ENCODE measurements at places on chromosomes 4 and X. TPM values are rescaled to one million over a fixed set of nuclear protein-coding genes. Genes with fewer than 3 reads are reported as not detected.

The FDCSP gene
- total RNA-seq = not detected

GRCh38 chr4:143054971-143055370 is 129.7 kb upstream of the USP38 start:
- H3K27ac ChIP-seq = no peak overlapping the region
- no peak for DNase-seq
- H3K4me3 ChIP-seq = no peak overlapping the region
- no peaks in the 10 kb centered on the region for H3K36me3 ChIP-seq

The LCORL gene
- 15.9 TPM for total RNA-seq

DNA sequence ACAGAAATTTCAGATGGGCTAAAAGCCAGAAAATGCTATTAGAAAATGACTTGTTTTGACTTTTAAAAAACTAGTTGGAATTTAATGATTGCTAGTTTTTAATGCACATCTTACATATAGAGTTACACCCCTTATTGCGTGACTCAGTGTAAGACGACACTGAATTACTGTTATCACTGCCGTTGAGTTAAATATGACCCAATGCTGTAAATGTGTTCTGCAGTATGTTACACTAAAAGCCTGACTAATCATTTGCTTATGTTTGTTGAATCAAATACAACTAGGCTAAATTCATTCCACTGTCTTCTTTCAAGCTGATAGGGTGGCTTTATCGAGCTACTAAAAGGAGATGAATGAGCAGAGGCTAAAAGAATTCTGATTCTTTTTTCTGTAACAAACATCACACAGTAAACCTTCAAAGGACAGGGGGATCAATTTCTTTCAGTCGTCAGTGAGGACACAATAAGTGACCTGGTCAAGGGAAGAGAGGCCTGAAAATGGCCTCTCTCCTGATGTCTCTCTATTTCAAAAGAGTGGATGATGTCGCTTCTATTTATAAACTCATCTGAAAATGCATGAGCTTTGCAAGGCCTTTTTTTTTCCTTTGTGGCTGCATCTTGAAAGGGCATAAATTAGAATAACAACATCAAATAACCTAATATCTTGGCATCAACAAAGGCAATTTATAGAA is 142.2 kb upstream of the KCNIP4 start:
- peaks cover 2% of the 10 kb centered on the region for H3K4me1 ChIP-seq
- no peak overlapping the region for H3K27ac ChIP-seq
- H3K27me3 ChIP-seq = no peaks in the 10 kb centered on the region
- H3K36me3 ChIP-seq = no peaks in the 10 kb centered on the region
- no peak overlapping the region for H3K4me3 ChIP-seq

DNA sequence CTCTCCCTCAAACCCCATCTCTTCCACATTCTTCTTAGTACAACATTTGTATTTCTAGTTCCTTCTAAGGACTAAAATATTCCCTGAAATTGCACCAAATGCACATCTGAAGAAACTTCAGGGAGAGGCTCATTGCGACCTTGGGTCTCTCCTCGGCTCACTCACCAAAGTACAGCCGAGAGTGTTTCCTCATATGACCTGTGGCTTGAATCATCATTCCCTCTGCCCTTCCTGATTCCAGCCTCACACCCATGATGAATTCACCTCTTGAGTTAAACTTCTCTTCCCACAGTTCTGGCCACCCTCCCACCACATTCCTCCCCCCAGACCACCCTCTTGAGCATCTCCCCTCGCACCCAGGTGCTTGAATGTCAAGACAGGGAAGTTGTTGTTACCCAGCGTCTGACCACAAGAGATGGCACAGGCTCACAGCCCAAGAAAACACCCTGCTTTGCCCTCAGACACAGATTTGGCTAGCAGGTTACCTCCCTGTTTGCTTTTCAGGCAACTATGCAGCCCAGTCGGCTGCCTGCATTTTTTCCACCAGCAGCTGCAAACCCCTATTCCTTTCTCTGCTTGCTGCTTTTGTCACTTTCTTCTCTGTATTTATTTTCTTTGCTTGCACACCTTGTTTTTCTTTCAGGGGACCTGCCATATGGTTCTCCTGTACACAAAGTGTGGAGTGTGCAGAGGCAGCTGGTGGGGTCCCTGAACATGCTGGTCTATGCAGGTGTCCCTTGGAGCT is 214.8 kb downstream of the SPATA18 start:
- DNase-seq = no peak
- no peak overlapping the region for H3K4me3 ChIP-seq
- H3K36me3 ChIP-seq = no peaks in the 10 kb centered on the region
- H3K27ac ChIP-seq = no peak overlapping the region

The CD38 gene
- total RNA-seq = under 0.01 TPM

- peak overlapping the region; percentile 3 for H3K27ac ChIP-seq
- H3K4me1 ChIP-seq = peaks cover 15% of the 10 kb centered on the region
- H3K36me3 ChIP-seq = no peaks in the 10 kb centered on the region
- no peak overlapping the region for H3K4me3 ChIP-seq
Measured at GRCh38 chrX:22399437-22400192, 126.9 kb downstream of the CBLL2 start.

GRCh38 chr4:57137261-57137660 is 27.1 kb upstream of the IGFBP7 start:
- H3K4me3 ChIP-seq = no peak overlapping the region
- no peak for DNase-seq
- peaks cover 19% of the 10 kb centered on the region for H3K4me1 ChIP-seq
- H3K27me3 ChIP-seq = no peaks in the 10 kb centered on the region

The TMEM47 gene
- 85.7 TPM for total RNA-seq

- H3K36me3 ChIP-seq = no peaks in the 10 kb centered on the region
- DNase-seq = no peak
- no peak overlapping the region for H3K4me3 ChIP-seq
- H3K27me3 ChIP-seq = no peaks in the 10 kb centered on the region
- peaks cover 7% of the 10 kb centered on the region for H3K4me1 ChIP-seq
Measured at GRCh38 chrX:11190745-11191510, 79.8 kb downstream of the HCCS start.

The SPANXC gene
- total RNA-seq = not detected

The NALF2 gene
- total RNA-seq = not detected

DNA sequence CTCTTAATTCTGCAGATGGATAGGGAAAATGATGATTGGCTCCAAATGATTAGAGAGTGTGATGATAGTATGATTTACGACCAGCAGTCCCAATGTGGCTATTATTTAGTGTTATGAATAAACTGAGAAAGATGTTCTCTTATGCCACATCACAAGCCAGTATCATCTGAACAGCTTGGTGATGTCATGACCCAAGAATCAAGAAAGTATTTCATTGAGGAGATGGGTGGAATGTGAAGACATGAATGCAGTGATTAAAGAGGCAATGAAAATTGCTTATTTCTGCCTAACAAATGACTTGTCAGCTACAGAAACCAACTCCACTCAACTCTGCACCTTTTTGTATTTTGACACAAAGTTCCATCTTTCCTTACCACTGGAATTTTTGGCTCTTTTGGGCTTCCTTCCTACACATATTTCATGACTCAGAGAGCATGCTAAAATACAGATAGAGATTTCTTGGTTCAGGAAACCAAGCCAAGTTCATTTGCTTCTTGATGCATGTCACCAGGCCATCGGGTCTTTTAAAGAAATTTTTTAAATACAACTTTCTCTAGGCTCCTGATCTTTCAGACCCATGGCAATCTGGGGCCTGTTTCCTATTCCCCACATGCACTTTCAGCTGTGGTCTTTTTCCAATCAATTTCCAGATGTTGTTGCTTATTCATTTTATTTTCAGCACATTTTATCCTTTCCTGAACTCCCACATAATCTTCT is 174.2 kb downstream of the HHIP start:
- no peaks in the 10 kb centered on the region for H3K36me3 ChIP-seq
- H3K4me3 ChIP-seq = no peak overlapping the region
- H3K4me1 ChIP-seq = peaks cover 15% of the 10 kb centered on the region
- no peak for DNase-seq
- no peak overlapping the region for H3K27ac ChIP-seq

DNA sequence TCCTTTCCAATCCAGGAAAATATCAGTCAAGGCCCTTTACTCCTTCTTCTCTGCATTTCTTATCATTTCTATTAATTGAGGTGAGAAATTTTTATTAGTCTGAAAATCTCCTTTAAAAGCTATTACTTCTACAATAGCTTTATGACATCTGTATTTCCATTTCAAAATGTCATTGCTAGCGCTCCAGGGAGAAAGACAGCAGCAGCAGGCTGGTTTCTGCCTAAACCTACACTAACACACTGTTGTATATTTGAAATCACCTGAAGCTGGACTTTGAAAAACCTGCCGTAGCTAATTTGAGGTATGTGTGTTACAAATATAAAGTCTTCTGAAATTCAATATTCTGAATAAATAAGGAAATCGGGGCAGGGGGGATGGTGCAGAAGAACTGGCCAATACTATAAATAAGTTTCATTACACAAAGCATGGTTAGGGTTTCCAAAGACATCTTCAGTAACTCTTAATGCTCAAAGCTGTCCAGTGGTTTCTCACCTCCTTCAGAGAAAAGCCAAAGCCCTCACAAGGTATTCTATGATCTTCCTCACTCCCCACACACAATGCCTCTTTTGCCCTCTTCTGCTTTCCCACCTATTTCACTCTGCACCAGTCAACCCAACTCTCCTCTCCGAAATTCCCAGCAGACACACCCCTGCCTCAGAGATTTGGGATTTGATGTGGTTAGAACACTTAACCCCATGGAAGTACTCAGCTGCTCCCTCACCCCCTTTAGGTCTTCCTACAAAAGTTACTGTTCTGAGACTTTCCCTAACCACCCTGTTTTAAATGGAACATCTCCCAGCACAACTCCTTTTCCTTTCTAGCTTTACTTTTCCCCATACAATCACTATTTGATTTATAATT is 122.7 kb downstream of the PPP3CA start:
- H3K36me3 ChIP-seq = no peaks in the 10 kb centered on the region
- H3K4me3 ChIP-seq = no peak overlapping the region
- H3K27ac ChIP-seq = no peak overlapping the region
- DNase-seq = no peak

The IQCM gene
- total RNA-seq = not detected

DNA sequence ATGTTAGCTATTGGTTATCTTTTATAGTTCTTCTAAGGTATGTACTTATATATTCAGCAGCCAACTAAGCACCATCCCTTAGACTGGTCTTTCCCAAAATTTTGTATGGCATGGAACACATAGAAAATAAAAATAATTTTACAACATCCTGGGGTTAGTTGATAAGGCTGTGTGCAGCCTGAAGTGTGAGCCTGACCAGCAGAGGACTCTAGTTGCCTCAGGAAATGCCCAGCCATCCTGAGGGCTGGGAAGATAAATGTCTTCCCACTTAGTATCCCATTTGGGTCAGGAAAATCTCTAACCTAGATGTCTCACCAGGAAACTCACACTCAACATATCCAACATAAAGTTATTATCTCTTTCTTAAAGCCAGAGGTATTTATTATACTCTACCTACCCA is 251.4 kb upstream of the POF1B start:
- H3K27me3 ChIP-seq = no peaks in the 10 kb centered on the region
- no peak overlapping the region for H3K27ac ChIP-seq
- DNase-seq = no peak
- no peaks in the 10 kb centered on the region for H3K4me1 ChIP-seq
- no peaks in the 10 kb centered on the region for H3K36me3 ChIP-seq

GRCh38 chrX:47568656-47569295 is 7.8 kb downstream of the ARAF start:
- no peak for DNase-seq
- peaks cover 27% of the 10 kb centered on the region for H3K36me3 ChIP-seq
- H3K27ac ChIP-seq = no peak overlapping the region
- H3K4me3 ChIP-seq = no peak overlapping the region
- no peaks in the 10 kb centered on the region for H3K27me3 ChIP-seq

The GAGE1 gene
- total RNA-seq = not detected

- no peak overlapping the region for H3K4me3 ChIP-seq
- H3K27ac ChIP-seq = no peak overlapping the region
- DNase-seq = no peak
- H3K36me3 ChIP-seq = no peaks in the 10 kb centered on the region
- H3K4me1 ChIP-seq = peaks cover 5% of the 10 kb centered on the region
Measured at GRCh38 chr4:78704317-78704716, 71.8 kb upstream of the BMP2K start.

DNA sequence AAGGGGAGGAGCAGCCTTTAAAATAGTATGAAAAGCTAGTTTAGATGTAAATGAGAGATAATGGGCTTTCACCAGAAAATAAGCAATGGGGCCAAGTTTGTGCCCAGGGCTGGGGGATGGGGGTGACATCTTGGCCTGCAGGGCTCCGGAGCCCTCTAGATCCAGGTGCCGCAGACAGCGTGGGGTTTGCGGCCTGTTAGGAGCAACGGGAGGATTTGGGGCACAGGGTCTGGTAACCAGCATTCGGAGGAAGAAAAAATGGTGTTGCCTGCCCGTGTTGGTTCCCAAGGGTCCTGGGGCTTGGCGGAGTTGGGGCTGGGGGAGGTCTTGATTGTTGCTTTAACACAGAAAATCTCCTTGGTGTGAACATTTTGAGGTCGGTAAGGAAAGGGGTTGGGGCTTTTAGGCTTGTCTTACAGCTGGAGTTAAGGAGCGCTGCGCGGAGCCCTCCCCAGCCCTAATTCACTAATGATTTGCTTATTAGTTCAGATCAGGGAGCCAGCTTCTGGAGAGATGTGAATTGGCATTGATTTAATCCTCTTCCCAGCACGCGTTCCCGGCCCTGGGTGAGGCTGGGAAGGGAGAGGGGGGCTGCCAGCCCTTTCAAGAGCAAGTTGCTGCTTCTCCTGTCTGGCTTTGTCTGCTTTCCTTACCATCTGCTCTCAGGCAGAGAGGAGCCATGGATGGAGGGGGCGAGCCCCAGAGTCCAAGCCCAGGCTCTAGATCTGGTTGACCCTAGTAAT is 443.4 kb downstream of the BCOR start:
- no peaks in the 10 kb centered on the region for H3K36me3 ChIP-seq
- no peaks in the 10 kb centered on the region for H3K4me1 ChIP-seq
- peaks cover 43% of the 10 kb centered on the region for H3K27me3 ChIP-seq
- DNase-seq = no peak
- no peak overlapping the region for H3K27ac ChIP-seq
- H3K4me3 ChIP-seq = no peak overlapping the region

- no peak overlapping the region for H3K27ac ChIP-seq
- H3K36me3 ChIP-seq = no peaks in the 10 kb centered on the region
- H3K27me3 ChIP-seq = peaks cover 88% of the 10 kb centered on the region
- no peak overlapping the region for H3K4me3 ChIP-seq
Measured at GRCh38 chr4:56657818-56658217, 23.3 kb downstream of the HOPX start.

The ARMCX4 gene
- total RNA-seq = 5.0 TPM

The PSAPL1 gene
- total RNA-seq = not detected

The HS6ST2 gene
- not detected for total RNA-seq

DNA sequence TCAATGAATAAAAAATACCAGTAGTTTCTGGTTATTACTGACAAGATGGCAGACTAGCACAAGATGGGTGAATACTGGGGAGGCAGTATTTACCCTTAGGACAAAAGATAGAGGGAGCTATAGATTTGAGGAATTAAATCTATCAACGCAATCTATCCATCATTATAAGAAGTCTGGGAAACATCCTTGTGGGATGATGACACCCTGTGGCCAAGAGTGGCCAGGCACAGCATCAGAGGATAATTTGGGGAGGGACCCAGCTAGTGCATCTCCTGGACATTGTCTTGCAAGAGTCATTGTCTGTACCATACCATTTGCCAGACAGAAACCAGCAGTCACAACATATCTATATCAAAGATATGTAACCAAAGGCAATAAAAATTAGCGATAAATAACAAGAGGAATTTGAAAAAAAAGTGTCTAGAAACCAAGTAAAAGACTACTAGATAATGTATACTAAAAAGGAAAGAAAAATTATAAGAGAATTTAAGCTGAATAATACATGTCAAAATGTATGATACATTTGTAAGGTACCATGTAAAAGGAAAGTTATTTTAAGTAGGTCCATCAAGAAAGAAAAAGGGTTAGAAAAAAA is 22.9 kb downstream of the KCTD8 start:
- no peak overlapping the region for H3K27ac ChIP-seq
- H3K36me3 ChIP-seq = no peaks in the 10 kb centered on the region
- H3K4me3 ChIP-seq = no peak overlapping the region
- H3K4me1 ChIP-seq = no peaks in the 10 kb centered on the region
- DNase-seq = no peak

Measured in osteoblast (primary cell).